ENCODE measurements at places on chromosomes 1 and 21.

DNA sequence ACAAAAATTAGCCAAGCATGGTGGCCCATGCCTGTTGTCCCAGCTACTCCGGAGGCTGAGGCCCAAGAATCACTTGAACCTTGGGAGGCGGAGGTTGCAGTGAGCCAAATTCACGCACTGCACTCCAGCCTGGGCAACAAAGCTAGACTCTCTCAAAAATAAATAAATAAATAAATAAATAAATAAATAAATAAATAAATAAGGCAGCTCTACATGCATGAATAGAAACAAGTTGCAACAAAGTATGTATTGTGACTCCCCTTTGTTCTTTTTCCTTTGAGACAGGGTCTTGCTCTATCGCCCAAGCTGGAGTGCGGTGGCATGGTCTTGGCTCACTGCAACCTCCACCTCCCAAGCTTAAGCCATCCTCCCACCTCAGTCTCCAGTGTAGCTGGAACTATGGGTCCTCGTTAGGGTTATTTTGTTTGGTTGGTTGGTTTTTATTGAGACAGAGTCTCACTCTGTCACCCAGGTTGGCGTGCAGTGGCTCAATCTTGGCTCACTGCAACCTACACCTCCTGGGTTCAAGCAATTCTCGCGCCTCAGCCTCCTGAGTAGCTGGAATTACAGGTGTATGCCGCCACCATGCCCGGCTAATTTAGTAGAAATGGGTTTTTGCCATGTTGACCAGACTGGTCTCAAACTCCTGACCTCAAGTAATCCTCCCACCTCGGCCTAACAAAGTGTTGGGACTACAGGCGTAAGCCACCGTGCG, 8.0 kb downstream of the USP48 start:
- DNase-seq: no peak

DNA sequence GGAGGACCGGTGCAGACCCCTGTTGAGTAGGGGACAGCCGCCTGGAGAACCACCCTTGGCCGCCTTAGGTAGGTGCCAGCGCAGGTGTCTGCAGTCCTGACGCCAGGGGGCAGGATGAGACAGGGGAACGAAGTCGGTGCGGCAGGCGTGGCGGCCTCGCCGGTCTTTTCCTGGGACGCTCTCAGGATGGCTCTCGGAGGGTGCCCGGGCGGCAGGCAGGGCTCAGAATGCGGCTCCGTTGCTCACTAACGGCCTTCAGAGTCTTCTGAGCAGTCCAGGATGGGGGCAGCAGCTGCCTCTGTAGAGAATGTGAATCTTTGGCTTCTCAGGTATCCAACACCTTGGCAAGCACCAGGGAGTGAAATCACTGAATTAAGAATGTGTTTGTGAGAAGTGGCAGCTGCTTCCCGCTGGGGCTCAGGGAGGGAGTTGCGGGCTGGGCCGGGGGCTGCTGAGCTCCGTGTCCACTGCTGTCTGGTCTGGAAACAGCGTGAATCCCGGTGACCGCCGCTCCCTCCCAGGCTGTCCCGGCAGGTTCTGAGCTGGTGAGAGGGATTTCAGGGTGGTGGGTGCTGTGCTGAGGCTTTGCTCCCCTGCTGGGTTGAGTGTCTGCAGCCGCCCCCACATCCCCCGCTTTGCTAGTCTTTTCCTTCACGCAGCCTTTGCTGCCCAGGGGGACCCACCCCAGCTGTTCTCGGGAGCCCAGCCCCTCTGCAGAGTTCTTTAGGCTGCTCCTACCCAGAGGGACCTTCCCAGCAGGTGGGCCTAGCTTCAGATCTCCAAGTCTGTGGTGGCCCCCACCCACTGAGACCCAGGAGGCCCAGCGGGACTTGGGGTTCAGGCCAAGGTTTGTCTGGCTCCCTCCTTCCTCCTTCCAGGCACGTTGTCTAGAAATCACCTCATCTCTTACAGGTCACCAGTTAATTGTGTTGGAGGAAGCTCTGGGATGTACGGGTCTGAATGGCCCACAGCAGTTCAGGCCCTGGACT, 11.1 kb upstream of the C1orf174 start:
- peak; percentile 74 for DNase-seq

GRCh38 chr1:159943908-159944622, 1.3 kb downstream of the IGSF9 start:
- no peak for DNase-seq

- DNase-seq: no peak
Measured at GRCh38 chr21:15719976-15720375, 9.8 kb upstream of the USP25 start.

DNA sequence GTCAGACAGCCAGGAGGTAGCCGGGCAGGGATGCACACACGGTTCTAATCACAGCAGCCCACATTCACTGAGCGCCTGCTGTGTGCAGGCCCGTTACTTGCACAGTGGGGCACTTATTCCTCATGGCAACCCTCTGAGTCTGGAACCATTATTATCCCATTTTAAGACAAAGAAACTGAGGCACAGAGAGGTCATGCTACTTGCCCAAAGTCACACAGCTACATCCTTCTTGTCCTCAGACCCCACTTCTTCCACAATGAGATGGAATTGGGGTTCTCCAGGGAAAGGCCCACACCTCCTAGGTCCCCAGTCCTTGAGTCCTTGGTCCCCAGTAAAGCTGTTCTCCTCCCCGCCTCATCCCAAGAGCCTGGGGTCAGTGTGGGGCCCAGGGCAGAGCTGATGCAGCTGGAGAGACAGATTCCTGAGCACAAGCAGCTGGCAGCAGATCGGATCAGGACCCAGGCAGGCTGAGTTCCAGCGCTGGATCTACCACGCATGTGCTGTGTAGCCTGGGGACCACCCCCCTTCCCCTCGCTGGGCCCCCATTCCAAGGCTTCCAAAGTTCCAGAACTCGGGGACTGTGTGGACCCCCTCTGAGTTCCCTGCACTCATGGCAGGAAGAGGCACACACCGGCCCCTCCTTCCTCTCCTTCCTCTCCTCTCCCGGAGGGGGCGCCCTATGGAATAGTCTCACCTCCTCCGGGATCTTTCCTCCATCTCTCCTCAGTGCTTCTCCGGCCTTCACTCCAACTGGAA, 393.4 kb downstream of the MATN1 start:
- no peak for DNase-seq

DNA sequence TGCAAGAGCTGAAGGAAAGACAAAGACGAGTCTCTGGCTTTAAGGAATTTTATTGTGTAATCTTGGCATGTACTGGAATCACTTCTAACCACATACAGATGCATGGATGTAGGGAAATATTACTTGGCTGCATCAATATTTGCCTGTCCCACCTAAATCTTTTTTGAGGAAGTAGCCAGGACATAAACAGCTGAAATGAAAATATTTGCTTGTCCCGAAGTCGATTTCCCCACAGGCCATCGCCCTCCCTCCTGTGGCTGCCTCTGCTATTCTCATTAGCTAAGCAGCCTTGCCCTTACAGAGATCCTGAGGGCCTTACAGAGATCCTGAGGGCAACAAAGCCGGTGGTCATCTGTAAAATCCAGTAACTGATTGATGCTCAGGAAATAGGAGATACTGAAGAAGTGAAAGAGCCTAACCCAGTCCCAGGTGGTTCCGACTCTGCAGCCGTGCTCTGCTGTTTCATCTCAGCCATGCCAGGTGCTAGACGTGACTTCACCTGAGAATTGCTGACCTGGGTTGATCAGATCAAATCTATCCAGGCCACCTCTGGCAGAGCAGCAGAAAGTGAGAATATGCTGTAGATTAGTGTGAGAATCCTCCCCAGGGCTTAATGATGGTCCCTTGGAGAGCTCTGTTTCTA, 25.5 kb downstream of the MAN1C1 start:
- DNase-seq: no peak

DNA sequence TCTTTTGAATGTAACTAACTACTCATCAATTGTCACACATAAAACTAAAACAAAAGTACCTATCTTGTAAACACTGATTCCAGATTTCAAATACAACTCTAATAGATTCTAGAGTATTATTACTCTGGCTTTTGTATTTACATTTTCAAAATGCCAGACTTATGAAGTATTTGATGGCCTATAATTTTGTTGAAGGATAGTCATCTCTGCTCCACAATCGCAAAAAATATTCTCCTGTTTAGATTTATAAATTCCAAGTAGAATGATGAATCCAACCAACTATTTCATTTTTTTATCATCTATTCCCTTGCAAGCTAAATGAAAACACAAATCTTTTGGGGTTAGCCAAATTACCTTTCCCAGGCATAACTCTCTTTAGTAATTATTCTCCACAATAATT, 75.0 kb upstream of the GUCA2A start:
- DNase-seq: no peak

GRCh38 chr21:30986965-30987364, 51.3 kb downstream of the KRTAP19-8 start:
- DNase-seq: no peak

DNA sequence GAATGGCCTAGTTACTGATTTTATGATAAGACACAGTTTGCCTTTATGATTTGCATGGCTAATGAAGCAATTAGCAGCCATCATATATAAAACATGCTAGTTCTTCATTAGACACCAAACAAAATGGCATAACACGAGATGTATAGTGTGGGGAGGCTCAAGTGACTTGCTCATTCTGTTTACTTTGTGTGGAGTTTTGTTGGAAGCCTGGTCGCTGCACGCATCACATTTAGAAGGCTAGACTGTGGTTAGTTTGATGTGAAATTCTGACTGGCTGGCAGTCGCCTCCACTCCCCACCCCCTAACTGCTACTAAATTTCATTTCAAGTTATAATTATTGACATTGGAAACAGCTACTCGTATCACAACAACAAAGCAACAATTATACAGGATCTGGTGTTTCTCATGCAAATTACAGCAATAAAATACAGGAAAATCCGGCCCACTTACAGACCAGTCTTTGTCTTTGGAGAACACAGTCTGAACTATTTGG, 356.1 kb downstream of the LMO4 start:
- no peak for DNase-seq

- DNase-seq: no peak
Measured at GRCh38 chr1:53449021-53449420, 10.2 kb upstream of the DMRTB1 start.

- DNase-seq: peak; percentile 26
Measured at GRCh38 chr21:44375281-44375651, 21.8 kb downstream of the TRPM2 start.

GRCh38 chr1:48223366-48224240, 1.1 kb downstream of the SLC5A9 start:
- DNase-seq: no peak

- no peak for DNase-seq
Measured at GRCh38 chr1:223179786-223180185, 36.7 kb upstream of the TLR5 start.

- DNase-seq: peak; percentile 73
Measured at GRCh38 chr1:234978397-234979295, 150.0 kb downstream of the TOMM20 start.

- DNase-seq: no peak
Measured at GRCh38 chr1:203701606-203702005, 63.4 kb upstream of the LAX1 start.

DNA sequence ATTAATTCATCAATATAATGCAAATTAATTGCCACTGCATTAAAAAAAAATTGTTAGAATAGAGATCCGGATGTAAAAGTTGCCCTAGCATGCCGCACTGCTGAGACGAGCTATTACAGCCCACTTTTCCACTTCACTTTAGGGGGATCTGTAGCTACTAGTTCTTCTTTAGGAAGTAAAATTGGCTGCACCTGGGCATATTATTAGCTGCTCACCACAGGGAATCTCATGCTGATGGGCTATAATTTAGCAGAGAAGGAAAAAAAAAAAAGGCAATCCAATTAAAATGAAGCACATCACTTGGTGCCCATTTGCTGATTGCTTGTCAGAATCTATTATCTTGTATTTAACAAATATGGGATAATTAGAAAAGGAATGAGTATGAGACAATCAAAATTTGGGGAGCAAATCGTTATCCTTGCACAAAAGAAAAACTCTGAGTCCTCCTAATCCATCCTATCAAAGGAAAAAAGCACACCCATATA, 233.4 kb downstream of the DSCAM start:
- DNase-seq: no peak

DNA sequence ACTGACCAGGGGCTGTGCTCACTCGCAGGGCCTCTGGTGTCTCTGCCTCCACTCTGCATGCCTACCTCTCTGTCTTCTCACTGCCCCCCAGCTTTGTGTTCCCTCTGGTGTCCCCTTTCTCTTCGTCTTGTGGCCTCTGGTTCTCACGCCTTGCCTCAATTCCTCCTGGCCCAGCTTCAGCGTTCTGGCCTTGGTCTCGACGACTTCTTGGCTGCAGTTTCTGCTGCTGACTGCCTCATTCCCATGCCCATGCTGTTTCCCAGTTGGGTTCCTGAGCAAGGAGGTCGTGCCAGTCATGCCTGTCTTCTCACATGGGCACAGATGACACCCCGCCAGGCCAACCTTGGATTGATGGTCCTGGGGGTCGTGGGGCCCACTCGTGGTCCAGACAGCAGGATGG, 423.0 kb upstream of the VAMP3 start:
- DNase-seq: no peak

DNA sequence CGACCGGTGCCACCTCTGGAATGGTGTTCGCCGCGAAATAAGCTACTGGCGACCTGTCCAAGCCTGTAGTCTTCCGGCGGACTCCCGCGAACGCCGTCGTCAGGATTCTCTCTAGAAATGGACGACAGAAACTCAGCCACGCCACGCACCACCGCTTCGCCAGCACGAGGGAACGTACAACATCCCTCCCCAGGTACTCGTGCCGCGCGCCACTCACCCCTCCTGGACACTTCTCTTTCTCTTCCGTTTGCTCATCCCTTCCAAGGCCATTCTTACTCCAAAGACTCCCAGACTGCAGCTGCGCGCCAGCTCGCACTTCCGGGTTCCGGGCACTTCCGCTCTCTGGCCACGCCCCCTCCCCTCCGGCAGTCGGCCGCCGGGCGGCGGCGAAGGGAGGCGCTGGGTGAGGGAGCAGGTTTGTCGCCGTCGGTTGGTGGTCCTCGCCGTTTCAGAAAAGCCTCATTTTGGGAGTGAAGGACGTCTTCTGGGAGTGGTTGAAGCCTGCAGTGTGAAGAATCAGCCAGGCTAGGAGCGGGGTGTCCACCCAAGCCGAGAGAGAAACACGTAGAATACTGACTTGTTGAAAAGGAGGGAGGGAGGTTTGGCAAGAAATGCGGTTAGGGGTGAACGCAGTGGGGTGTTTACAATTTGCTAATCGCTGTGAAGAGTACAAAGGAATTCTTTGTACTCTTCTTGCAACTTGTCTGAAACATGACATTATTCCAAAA, at the start of gene RBM34:
Gene RBM34 (minus strand): TSS at position 294 of the 728 bp plus-strand sequence. CDS start 24 bp downstream, at position 270.
- DNase-seq: peak; percentile 90

All from CD4-positive, alpha-beta T cell treated with Interleukin-6 at 100 ng/mL for 8 hours (primary cell).